SJSA1 (cell line): ENCODE measurements at places on chromosomes 7 and 10. TPM values are rescaled to one million over a fixed set of nuclear protein-coding genes. Genes with fewer than 3 reads are reported as not detected.

DNA sequence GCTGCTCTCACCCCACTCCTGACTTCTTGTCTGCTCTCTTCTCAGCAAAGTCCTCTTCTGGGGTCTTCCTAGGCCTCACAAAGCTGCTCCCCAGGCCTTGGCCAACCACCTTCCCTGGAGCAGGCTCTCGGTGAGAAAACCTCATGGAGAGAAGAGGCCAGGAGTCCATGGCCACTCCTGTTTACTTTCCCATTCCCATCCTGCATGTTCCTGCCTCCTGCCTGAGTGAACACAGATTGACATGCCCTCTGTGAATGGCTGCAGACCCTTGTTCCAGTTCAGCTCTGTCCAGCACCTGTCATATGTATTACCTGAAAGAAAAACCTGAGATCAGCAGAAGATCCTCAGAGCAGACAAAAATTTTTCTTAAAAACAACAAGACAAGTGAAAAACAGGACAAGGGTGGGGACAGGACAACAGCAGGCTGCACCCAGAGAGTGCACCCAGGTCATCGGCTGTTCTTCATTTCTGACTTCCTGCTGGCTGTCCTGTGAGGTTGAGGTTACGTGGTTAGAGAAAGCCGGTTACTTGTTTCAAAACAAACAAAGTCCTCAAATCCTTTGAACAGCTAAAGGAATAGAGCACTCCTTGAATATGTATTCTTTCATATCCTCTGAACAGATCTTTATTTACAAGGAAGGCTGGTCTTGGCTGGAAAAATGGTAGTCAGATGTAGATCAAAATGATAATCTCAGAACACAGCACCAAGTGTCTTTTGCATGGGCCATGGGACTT is 34.0 kb upstream of the DLD start:
- DNase-seq: no peak
- H3K27me3 ChIP-seq: no peaks in the 10 kb centered on the region
- H3K4me1 ChIP-seq: peaks cover 9% of the 10 kb centered on the region
- H3K36me3 ChIP-seq: no peaks in the 10 kb centered on the region

- no peaks in the 10 kb centered on the region for H3K36me3 ChIP-seq
- no peaks in the 10 kb centered on the region for H3K4me1 ChIP-seq
- H3K27me3 ChIP-seq: no peaks in the 10 kb centered on the region
Measured at GRCh38 chr10:17561111-17561510, 56.1 kb downstream of the HACD1 start.

GRCh38 chr10:12644380-12645144 is 295.2 kb downstream of the CAMK1D start:
- H3K27me3 ChIP-seq: no peaks in the 10 kb centered on the region
- no peak overlapping the region for H3K4me3 ChIP-seq
- H3K36me3 ChIP-seq: no peaks in the 10 kb centered on the region

DNA sequence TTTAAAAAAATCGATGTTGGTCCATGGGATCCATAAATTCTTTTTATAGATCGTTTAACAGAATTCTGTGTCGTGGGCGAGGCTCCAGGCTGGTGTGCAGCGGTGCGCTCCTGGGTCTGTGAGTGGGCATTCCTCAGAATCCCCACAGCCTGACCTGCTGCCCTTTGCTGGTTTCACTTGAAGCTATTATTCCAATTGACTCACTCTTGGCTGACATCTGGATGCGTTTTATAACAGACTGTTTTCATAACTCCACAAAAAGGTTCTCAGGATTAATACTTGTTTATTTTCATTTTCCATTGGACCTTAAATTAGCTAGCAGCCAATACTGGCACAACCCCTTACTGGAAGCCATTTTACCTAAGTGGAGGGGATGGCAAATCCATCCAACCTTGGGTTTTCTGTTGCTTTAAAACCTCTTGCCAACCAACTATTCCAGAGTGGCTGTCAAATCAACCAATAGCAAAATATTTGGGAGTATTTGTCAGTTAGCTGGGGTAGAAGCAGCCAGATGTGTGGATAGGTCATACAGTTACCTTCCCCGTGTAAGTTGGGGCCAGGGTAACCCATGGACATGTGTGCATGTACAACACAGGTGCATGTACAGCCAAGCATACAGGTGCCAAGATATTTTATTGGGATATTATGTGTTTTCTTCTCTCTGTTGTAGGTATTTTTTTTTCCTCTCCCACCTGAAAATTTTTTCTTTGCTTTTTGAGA is 160.7 kb upstream of the ZNF32 start:
- H3K4me1 ChIP-seq: peaks cover 20% of the 10 kb centered on the region
- H3K27ac ChIP-seq: no peak overlapping the region
- 0 out of 2 replicates have a peak, but pooled peaks cover 4% of the 10 kb centered on the region for H3K27me3 ChIP-seq
- H3K36me3 ChIP-seq: no peaks in the 10 kb centered on the region

- no peak for DNase-seq
- H3K27ac ChIP-seq: no peak overlapping the region
- H3K27me3 ChIP-seq: no peaks in the 10 kb centered on the region
Measured at GRCh38 chr7:1055491-1055955, 11.2 kb downstream of the GPR146 start.

- DNase-seq: no peak
- no peaks in the 10 kb centered on the region for H3K4me1 ChIP-seq
- H3K36me3 ChIP-seq: no peaks in the 10 kb centered on the region
- H3K4me3 ChIP-seq: no peak overlapping the region
- no peak overlapping the region for H3K27ac ChIP-seq
Measured at GRCh38 chr7:145053781-145054180, 217.9 kb upstream of the TPK1 start.

DNA sequence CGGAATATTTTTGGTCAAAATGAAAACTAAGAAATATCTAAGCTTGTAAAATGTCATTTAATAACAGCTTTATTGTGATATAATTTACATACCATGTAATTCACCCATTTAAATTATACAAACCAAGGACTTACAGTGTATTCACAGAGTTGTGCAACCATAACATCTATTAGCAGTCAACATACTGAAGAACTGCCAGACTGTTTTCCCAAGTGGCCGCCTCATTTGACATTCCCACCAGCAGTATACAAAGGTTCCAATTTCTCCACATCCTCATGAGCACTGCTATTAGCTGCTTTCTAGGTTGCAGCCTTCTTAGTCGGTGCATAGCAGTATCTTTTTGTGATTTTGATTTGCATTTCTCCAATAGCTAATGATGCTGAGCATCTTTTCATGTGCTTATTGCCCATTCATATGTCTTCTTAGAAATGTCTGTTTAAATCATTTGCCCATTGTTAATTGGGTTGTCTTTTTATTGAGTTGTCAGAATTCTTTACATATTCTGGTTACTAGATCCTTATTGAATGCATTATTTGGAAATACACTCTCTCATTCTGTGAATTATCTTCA is 153.0 kb upstream of the FGFR2 start:
- H3K27ac ChIP-seq: no peak overlapping the region
- H3K4me3 ChIP-seq: no peak overlapping the region
- H3K27me3 ChIP-seq: no peaks in the 10 kb centered on the region
- H3K36me3 ChIP-seq: no peaks in the 10 kb centered on the region

Gene ADCK2
- total RNA-seq: 9.6 and 13.6 TPM in 2 replicates

DNA sequence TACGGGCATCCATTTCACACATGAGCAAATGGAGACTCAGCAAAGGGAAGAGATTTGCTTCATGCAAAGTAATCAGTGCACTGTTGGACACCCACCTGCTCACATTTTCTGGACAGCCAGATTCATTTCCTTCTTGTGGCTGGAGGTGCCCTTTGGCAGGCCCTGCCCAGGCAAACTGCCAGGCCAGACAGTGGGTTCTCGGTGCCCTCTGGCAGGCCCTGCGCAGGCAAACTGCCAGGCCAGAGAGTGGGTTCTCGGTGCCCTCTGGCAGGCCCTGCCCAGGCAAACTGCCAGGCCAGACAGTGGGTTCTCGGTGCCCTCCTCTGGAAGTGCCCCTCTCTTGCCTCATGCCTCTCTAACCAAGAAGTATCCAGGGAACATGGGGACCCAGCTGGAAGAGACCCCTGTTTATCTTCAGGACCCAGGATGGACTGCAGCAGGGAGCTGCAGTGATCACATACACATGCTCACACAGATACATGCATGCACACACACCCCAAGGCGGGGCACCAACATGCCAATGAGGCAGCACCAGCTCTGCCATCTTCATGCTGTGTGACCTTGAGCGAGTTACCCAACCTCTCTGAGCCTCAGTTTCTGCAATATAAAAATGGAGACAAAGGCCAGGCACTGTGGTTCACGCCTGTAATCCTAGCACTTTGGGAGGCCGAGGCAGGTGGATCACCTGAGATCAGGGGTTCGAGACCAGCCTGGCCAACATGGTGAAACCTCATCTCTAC is 67.1 kb downstream of the OAT start:
- H3K4me3 ChIP-seq: no peak overlapping the region
- 0 out of 2 replicates have a peak, but pooled peaks cover 5% of the 10 kb centered on the region for H3K4me1 ChIP-seq
- no peak for DNase-seq
- H3K27me3 ChIP-seq: no peaks in the 10 kb centered on the region
- H3K36me3 ChIP-seq: no peaks in the 10 kb centered on the region

Gene SAMD9L
- 13.1 and 16.4 TPM in 2 replicates for total RNA-seq

DNA sequence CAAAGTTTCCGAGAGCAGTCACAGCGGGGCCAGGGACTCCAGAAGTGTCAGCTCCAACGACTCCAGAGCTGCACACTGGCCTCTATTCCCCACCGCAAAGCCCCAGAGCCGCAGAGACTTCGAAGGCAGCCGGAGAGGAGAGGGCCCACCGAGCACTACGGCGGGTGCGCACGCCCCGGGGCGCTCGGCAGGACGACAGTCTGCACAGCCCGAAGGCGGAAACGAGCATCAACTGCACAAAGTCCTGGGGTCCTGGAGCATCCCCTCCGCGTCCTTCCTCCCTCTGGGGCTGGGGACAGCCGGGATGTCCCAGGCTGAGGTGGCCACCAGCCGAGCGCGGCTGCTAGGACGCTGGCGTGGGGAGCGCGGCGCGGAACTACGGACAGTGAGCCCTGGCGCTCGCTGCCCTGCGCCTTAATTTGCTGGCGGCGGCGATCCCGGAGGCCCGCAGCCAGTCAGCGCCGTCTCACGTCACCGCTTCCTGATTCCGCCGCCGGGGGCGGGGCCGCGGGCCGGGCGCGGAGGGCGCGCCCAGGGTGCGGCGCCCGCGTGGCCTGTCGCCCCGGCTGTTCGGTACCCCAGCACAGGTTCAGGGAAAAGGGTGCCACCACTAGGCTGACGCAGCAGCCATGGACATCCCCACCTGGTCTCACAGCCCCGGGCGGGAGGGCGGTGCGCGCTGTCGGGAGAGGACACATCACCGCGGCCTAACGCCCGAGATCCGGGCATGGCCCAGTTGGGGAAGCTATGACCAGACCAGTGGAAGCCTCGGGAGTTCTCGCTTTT is at the start of gene TBX20:
Gene TBX20 (minus strand): TSS at position 391 of the 786 bp plus-strand sequence. CDS start 480 bp downstream, outside the sequence.
- peak; percentile 70 for DNase-seq
- H3K27ac ChIP-seq: 0 out of 2 replicates have a peak within 1 kb of the TSS, but pooled peaks have one; percentile 38
- peaks cover 18% of the 10 kb centered on the region for H3K4me1 ChIP-seq

DNA sequence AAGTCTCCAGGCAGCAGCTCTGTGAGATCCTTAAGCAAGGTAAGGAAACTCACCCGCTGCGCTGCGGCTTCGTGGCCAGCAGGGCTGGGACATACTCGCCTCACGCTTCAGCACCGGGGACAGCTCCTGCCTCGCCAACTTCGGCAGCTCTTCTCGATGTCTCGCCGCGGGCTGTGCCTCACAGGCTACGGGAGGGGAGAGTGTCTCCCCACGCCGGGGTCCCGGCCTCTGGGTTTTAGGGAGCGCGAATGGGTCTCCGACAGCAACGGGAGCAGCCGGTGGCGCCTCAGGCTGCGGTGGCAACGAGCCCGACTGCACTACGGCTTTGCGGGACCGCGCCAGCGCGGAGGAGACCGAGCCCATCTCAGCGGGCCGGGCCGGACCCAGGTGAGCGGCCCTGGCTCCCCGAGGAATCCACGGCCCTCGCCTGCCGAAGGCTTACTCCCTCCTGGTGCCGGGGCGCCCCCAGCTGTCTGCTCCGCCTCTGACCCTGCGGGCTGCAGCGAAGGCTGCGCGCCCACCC is 62.4 kb downstream of the LSM5 start:
- no peaks in the 10 kb centered on the region for H3K36me3 ChIP-seq
- no peaks in the 10 kb centered on the region for H3K4me1 ChIP-seq
- no peak overlapping the region for H3K27ac ChIP-seq

Gene SUGCT
- total RNA-seq: 17.1 and 20.5 TPM in 2 replicates

GRCh38 chr7:76149847-76150691 is 51.6 kb upstream of the SRRM3 start:
- H3K4me1 ChIP-seq: no peaks in the 10 kb centered on the region
- no peak overlapping the region for H3K4me3 ChIP-seq
- no peaks in the 10 kb centered on the region for H3K27me3 ChIP-seq
- no peaks in the 10 kb centered on the region for H3K36me3 ChIP-seq
- no peak for DNase-seq
- no peak overlapping the region for H3K27ac ChIP-seq

DNA sequence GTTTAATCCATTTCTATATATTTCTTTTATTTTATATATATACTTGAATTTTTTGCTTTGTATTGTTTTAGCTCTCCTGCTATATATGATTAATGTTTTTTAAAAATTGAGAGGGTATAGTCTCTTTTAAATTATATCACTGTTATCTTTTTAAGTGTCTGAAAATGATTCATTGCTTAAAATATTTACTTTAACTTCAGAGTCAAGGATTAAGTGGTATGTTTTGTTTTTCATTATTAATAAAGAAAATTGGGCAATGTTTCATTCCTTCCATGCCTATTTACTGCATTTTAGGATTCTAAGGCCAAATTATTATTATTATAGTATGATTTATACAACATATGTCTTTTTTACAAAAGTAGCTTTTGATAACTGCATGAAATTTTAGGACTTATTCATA is 67.2 kb upstream of the THSD7A start:
- no peak for DNase-seq
- no peaks in the 10 kb centered on the region for H3K4me1 ChIP-seq
